ENCODE measurements at places on chromosomes 11 and 22.

DNA sequence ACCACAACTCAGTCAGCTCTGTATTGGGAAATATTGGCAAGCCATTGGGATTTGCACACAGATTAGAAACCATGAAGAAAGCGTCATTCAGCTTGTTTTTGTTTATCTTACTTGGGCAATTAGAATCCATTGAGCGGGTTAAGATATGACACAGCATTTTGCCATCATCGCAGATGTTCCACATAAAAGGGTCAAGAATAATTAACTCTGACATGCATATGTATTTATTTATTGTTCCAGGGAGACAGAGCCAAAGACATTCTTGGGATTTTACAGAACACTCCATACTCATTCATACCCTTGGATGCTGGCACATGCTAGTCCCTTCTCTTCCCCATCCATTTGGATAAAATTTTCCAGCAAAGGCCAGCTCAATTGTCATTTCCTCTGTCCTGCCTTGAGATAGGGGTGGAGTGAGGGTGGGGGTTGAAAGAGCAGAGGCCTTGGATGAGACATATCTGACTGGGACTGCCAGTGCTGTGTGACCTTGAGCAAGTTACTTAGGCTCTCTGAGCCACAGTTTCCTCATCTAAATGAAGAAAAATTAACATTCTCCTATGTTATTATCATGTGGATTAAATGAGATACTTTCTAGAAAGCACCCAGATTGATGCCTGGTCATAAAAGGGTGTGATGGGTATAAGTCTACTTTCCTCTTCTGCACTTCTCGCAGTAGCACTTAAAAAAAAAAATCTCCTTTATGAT, 179.7 kb downstream of the RRAS2 start:
- DNase-seq = no peak

GRCh38 chr11:65497141-65498041, 1.5 kb upstream of the MALAT1 start:
- DNase-seq = peak; percentile 94

- no peak for DNase-seq
Measured at GRCh38 chr11:6736495-6737121, 35.2 kb downstream of the OR2AG2 start.

GRCh38 chr11:69685348-69685747, 10.2 kb upstream of the LTO1 start:
- no peak for DNase-seq

DNA sequence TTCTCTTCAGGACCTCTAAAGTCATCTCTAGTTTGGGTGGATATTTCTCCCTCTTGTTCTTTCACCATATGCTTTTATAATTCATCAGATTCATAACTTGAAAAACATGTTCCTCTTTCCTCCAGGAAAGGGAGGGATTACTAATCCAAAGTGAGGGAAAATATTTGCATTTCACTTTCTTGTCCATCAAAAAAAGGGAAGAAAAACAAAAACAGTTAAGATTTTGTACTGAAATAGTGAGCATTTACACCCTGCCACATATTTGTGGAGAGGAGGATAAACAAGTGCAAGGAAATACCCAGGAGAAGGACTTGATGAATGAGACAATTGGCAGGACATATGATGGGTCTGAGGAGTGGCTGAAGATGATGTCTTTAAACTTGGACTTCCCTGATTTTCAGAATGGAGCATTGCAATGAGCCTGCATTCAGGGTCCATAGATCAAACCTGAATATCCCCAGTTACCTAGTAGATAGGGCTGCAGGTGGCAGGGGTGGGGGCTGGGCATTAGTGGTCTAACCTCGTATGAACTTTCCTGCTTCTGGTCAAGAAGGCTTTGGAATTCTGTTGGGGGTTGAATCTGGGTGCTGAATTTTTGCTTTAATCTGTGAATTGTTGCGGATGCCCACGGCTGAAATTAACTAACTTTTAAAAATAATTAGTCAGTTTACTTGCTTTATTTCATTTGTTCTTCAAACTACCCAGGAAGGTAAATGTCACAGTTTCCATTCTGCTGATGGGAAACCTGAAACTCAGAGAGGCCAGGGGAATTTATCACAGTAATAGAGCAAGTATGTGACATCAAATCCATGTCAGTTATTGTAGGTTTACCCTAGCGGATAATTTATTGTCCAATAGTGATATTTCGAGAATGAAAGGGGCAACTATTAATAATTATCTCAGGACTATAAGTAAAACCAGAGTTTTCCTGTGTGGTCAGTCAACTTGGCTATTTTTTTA, 36.9 kb upstream of the TMEM123 start:
- DNase-seq = no peak

DNA sequence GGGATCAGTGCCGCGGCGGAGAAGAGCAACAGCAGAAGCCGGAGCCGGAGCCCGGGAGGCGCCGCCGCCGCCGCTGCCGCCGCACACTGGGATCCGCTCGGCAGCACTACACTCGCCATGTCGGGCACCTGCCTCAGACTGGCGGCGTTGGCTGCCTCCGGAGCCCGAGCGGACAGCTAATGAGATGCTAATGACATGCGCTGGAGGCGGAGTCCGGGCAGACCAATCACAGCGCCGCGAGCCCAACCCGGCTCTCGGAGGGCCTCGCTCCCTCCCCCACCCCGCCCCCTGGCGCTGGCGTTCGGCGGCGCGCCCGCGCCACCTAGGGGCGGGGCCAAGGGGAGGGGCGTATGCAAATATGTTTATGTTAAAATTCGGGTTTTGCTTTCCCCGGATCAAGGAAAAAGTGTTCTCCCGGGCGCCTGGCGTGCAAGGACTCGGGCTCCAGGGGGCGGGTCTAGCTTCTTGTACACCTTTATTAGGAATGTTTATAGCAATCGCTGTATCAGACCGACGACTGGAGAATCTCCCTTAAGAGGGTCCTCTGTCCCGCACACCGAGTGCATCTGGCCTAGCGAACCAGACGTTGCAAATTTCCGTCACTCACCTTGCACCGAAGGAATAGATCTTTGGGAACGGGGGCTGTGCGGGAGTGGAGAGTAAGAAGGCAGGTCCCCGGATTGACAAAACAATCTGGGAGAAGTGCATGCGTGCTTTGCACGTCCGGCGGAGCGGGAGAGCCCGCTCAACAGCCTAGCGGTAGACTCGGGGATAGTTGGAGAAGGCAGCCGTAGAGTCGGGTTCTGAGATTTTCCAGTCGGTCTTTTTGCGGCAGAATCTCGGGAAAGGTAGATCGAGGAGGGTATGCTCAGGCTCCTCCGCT, at the start of gene CADM1:
Gene CADM1 (minus strand): TSS at position 140 of the 883 bp plus-strand sequence.
- DNase-seq = peak; percentile 85

GRCh38 chr22:36360871-36361383, 26.8 kb downstream of the MYH9 start:
- DNase-seq = no peak

GRCh38 chr11:67356864-67357561, 3.7 kb upstream of the POLD4 start:
- DNase-seq = peak; percentile 30

DNA sequence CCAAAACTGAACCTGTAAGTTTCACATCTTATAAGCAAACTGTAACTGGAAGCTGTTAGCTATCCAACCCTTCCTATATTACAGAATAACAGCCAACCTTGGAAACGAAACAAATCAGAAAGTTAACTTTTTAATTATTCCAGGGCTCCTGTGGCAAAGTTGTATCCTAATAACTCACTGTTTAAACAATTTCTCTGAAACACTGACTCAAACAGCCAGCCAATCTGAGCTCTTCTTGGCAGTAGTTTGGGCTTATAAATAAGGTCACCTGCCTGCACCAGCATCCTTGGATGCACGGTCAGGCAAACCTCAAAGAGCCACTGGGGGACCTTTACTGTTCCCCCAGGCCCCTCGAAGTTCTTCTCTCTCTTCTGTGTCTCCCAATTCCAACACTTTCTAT, 5.0 kb downstream of the CELSR1 start:
- no peak for DNase-seq

DNA sequence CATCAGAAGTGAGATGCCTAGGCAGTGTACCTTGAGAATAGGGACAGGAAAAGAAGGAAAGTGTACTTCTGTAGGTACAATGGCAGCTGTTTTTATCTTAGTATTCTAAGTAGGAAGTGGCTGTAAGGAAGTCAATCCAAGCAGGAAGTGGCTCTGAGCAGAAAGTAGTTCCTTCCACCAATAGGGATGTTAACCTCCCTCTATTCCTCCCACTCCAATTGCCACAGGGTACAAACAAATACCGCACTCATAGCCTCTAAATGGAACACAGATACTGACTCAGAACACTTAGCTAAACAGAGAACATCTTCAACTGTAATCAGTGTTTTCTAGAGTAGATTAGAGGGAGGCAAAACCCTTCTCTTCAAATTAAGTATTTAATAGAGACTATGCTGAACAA, 10.6 kb downstream of the LRRC55 start:
- no peak for DNase-seq

- peak; percentile 28 for DNase-seq
Measured at GRCh38 chr11:102341844-102342318, 5.1 kb upstream of the BIRC2 start.

GRCh38 chr11:28043930-28044709, 63.8 kb downstream of the KIF18A start:
- no peak for DNase-seq

DNA sequence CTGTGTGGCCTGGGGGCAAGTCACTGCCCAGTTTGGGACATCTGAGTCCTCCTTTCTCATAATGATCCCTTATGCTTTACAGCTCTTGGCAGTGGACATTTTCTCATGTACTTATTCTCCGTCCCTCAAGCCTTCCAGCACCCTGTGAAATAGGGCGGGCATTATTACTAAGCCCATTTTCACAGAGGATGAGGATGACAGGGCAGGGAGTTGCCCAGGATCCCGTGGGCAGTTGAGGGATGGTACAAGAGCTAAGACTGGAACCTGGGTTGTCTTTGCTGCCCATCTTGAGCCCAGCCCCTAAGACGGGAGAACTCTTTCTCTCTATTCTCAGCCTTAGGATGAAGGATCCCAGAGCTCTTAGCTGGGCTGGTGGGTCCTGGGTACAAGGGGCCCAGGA, 11.2 kb downstream of the CD82 start:
- DNase-seq = no peak

DNA sequence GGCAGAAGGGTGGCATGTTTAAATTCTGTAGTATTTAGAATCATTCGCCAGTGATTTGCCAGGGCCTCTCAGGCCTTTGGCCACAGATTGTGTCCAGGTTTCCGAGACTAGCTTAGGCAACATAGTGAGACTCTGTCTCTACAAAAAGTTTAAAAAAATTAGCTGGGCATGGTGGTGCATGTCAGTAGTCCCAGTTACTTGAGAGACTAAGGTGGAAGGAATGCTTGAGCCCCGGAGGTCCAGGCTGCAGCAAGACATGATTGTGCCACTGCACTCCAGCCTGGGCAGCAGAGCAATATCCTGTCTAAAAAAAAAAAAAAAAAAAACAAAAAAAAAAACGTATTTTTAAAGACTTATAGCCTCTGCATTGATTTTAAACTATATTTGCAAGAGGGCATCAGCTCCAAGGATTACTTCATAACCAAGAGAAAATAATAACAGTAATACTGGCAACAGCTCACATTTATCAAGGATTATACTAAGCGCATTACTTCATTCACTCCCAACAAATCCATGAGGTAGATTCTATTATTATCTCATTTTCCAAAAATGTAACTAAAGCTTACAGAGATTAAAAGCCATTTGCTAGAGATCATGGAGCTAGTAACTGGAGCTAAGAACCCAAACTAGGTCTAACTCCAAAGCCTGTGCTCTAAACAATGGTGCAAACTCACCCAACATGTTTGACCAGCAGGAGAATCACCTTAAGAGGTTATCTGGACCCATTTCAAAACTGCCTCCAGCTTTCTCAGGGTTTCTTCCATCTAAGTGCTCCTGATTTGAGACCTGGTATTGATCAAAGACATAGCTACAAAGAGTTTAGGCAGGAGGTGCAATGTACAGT, 32.6 kb upstream of the SLC6A5 start:
- DNase-seq = no peak

- DNase-seq = no peak
Measured at GRCh38 chr22:24871611-24872205, 65.7 kb downstream of the SGSM1 start.

DNA sequence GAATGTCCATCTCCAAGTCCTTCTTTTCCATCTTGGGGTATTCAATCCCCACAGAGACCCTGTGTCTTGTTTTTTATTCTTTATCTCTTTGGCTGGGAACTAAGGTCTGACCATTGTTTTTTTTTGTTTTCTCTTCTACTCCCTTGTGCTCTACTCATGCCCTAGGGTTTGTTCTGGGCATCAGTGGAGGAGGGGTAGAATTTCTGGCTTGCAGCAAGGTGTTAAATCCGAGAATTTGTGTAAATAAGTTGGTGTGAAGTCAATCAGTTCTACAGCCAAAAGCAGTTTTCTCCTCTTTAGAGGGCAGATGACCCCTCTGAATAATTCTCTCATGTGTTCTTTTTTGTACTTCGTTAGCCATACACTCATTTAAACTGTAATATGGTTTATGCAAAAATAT, 10.7 kb downstream of the CECR2 start:
- no peak for DNase-seq

DNA sequence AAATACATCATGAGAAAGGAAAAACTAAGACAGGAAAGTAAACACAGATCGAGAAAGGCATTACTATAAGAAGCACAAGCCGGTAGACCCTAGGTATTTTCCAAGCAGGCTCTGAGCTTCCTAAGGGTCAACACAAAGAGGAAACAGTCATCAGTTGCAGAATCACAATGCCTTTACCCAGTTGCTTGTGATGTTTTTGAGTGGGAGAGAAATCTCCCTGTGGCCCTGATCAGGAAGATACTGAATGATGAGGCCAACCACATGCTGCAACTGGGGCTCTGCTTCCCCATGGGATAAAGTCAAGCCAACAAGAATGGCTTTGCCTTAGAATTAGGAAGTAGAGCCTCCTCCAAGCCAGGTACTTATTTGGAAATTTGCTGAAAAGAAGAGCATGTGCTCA, 132.6 kb downstream of the MICAL2 start:
- DNase-seq = no peak

GRCh38 chr11:46009647-46010046, 87.2 kb downstream of the LARGE2 start:
- DNase-seq = no peak

GRCh38 chr11:126212089-126212660, 593 bp downstream of the FAM118B start:
- DNase-seq = no peak

GRCh38 chr11:79313530-79313913, 127.3 kb downstream of the TENM4 start:
- DNase-seq = no peak

DNA sequence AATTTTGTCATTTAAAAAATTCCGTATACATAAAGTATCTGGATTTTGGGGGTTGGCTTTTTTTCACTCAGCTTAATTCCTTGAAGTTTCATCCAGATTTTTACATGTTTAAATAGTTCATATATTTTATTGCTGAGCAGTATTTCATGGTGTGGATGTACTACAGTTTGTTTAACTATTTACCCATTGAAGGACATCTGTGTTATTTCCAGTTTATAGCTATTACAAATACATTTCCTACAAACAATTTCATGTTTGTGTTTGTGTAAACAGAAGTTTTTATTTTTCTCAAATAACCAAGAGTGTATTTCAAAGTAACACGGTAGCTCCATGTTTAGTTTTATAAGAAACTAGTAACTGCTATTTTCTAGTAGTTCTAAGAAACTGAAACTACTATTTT, 299.7 kb upstream of the ANO3 start:
- DNase-seq = no peak
